ENCODE measurements at places on chromosomes 2 and 18.

GRCh38 chr2:105537466-105537865 is 138.6 kb upstream of the FHL2 start:
- no peak for DNase-seq

DNA sequence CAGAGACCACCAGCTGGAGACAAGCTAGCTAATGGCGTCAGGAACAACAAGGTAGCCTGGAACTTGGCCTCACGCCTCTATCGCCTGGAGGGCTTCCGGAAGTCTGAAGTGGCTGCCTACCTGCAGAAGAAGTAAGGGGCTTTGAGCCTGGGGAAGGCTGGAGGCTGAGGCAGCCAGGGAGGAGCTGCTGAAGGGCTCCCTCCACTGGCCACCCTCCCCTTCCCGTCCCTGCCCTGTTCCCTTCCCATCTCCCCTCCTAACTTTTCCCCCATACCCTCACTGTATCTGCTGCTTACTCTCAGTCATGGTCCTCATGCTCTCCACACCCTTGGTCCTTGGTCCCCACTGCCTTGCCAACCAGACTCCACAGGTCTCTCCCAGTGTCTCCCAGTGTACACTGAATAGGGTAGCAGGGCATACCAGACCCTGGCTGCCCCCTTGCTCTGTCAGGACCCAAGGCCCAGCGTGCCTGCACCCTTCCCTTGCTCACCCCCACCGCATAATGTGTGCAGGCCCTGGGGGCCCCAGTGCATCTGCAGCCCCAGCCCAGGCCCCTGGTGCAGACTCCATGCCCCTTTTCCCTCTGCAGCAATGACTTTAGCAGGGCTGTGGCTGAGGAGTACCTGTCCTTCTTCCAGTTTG is 18.8 kb downstream of the PSD4 start:
- no peak for DNase-seq

GRCh38 chr18:75216212-75216910 is 5.8 kb downstream of the TSHZ1 start:
- DNase-seq, result no peak

DNA sequence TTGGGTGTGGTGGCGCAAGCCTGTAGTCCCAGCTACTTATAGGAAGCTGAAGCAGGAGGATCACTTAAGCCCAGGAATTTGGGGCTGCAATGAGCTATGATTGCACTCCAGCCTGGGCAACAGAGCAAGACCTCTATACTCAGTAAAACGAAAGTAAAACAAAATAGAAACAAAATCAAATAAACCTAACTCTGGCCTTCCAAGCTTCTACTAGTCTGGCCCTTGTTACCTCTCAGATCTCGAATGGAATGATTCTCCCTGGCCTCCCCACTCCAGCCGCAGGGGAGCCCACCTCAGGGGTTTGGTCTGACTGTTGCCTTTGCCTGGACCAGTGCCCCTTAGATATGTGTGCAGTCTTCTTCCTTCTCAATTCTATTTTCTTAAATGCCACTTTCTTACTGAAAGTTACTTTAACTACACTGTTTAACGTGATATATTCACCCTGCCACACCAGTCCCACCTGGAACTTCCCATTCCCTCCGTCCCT is 160.0 kb upstream of the GCFC2 start:
- no peak for DNase-seq
